ENCODE measurements at places on chromosomes 4 and X. TPM values are rescaled to one million over a fixed set of nuclear protein-coding genes. Genes with fewer than 3 reads are reported as not detected.

The DRP2 gene
- under 0.01 TPM for total RNA-seq

- DNase-seq, result no peak
Measured at GRCh38 chr4:86762649-86763048, 86.5 kb downstream of the SLC10A6 start.

The TKTL2 gene
- total RNA-seq, result not detected

DNA sequence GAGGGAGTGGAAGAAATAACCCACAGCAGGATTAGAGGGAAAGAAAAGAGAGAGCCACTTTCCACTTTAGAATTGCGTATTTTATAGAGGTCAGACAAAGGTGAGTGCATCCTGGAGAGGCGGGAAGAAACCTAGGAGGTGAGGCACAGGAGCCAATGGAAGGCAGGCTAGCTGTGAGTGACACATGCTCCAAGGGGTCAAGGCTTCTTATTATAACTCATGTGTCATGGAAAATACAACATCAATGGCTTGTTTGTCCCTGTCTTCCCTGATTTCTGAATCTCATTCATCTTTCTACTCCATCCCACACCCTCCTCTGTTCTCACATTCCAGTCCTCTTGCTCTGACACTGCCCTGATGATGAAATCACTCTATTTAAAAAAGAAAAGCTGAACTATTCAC lies 14.4 kb downstream of the ANXA3 start:
- DNase-seq, result no peak

DNA sequence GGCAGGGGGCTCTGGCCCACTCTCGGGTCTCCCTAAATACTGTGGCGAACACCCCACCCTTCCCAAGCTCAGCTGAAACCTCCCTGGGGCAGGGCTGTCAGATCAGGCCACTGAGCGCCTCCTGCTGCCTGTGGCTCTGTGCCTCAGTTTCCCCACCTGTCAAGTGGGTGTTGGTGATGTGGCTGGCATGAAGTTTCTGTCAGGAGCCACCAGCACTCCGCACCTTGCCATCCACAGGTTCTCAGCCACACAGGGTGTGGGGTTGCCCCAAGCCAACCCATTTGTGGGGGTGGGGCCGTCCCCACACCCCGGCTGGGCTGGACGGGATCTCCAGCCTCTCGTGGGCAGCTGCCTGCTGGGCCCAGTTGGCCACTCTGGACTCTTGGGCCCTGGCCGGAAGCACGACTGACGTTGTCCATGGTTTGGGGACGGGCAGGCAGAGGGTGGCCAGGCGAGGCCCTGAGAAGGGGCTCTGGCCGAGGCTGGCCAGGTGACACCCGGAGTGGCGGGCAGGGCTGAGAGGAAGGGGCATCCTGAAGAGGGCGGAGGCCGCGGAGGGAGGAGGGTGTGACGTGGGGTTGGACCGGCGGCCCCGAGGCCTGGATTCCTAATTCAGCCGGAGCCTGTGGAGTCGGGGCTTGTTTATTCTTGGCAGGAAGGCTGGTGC lies 5.5 kb upstream of the FGFR3 start:
- DNase-seq, result no peak

DNA sequence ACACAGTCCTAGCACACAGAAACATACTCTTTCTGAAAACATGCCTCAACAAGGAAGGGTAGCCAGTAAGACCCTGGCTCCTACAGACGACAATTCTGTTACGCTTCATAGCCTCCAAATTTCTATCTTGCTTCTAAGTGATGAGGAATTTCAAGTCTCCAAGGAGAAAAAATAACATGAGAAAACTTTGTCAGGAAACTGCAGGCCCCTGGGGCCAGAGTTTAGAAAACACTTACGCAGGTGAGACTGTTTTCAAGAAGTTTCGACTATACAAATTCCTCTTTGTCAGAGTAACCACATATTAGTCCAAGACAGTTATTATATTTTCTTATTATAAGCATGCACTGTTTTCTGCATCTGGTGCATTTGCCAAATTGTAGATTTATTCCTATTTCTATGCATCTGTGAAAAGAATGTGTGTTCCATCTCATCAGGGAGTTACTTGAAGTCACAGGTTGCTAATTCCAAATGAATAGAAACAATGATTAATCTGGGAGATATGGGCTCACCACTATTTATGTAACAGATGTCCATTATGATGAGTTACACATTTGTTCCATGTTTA lies 30.3 kb upstream of the HCCS start:
- DNase-seq, result no peak

The FGF5 gene
- 0.13 TPM for total RNA-seq

The VCX gene
- not detected for total RNA-seq

- DNase-seq, result no peak
Measured at GRCh38 chrX:16039363-16039762, 84.0 kb upstream of the GRPR start.

The ETDA gene
- not detected for total RNA-seq
